Effector CD4-positive, alpha-beta T cell (primary cell): ENCODE measurements at places on chromosomes 1 and 21.

DNA sequence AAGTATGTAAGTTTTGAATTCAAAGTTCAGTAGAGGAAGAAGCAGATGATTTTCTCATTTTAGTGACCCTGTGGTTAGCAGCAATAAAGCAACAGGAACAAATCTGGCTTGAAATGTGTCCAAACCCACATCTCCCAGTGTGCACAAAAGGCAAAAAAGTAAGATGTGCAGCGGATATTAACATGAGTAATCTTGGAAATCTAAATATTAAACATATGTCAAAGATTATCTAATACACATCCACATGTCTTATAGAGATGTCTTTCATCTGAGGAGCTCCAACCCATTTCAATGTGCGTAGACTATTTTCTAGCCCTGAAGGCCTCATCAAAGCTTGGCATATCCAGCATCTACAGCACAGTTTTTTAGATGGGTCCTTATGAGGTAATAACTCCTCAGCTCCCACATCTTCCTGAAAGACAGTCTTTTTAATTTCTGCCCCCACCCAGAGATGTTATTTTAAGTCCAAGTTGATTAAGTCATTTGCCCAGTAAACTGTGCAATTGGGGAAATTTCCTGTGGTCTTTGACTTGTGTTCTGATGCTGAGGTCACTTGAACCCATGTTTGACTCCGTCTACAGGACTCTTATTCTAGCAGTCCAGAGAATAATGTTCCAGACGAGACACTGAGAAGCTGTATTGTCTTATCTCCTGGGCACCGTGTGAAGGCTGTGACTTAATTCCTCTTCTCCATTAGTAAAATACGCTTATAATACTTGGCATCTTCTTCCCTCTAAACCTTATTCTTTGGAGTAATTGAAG, 73.7 kb downstream of the LMO4 start:
- DNase-seq = no peak

- DNase-seq = no peak
Measured at GRCh38 chr1:54310439-54311328, 95.5 kb downstream of the SSBP3 start.

- DNase-seq = no peak
Measured at GRCh38 chr1:21320410-21321108, 30.3 kb upstream of the ECE1 start.

GRCh38 chr1:29809446-29810120, 573.3 kb downstream of the PTPRU start:
- DNase-seq = no peak

DNA sequence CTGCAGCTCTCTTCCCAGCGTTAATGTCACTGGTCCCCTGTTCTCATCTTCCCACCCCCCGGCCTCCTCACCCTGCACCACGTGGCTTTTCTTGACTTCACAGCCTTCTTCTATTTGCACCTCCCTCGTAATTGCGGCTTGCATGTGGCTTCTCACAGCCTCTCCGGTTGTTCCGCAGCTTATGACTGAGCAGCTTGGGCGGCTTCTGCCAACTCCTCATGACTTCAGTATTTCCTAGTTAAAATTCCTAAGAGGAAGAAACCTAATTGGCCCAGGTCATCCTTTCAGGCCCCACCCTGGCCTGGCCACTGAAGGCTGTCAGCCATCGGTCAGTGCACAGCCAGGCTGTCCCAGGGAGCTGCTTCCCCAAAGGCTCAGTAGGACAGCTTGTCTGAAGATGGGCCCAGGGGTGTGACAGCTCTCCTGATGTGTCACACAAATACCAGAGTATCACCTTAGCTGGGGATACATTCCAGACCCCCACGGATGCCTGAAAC, 8.6 kb upstream of the RERE start:
- DNase-seq = no peak

DNA sequence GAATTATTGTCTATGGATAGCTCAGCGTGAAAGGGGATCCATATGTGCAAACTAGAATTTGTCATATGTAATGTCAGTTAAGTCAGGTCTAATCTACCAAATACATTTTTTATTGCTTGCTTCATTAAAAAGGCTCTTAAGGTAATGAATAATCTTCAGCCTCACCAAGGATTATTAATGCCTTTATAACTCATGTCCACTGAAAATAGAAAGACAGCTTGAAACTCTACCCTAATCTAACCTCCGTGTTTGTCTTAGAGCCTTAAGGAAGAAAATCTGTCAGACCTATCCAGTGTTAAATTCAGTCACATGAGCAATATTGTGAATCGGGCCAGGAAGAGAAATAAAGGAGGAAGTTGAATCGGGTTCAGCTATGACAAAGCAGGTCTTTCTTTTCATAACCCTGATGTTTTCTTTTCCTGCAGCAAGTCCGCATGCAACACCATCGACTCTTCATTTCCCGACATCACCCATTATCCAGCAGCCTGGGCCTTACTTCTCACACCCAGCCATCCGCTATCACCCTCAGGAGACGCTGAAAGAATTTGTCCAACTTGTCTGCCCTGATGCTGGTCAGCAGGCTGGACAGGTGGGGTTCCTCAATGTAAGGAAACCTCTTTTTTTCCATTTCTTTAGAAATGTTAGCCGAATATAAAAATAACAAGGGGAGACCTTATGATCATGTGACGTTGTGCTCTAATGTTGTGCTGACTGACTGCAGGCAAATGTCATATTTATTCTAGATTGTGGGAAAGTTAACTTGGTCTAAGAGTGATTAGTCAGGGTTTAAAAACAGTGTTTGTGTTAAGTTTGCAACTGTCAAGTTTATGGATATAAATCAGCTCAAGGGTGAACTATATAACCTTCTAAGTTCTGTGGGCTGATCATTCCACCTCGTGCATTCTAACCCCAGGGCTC, 321.0 kb downstream of the TM2D1 start:
- DNase-seq = no peak

DNA sequence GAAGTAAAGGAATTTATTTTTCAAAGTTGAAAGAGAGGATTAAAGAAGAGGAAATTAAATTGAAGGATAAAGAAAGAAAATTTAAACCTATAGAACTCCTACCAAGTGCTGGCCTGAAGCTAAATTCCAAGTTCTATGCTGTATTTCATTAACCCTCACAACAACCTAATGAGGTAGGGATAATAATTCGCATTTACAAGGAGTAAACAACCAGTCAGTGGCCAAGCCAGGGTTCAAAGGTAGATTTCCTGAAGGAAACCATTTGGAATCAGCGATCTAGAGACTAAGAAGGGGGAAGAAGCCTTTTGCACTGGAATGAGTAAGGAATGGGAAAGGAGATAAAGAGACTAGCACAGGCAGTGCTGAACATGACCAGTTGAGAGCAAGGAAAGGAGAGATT, 265.8 kb upstream of the ST6GALNAC5 start:
- no peak for DNase-seq
